Fibroblast of lung (primary cell): ENCODE measurements at places on chromosomes 6 and 20. TPM values are rescaled to one million over a fixed set of nuclear protein-coding genes. Genes with fewer than 3 reads are reported as not detected.

Gene CST5
- total RNA-seq, result not detected in 2 replicates

Gene OPN5
- total RNA-seq, result not detected in 2 replicates

Gene ELOVL2
- under 0.01 and 1.0 TPM in 2 replicates for total RNA-seq

Gene CDSN
- not detected in 2 replicates for total RNA-seq

Gene KIF25
- total RNA-seq, result 0.26 and 0.33 TPM in 2 replicates

Gene GABRR1
- not detected in 2 replicates for total RNA-seq

Gene RAET1L
- total RNA-seq, result not detected in 2 replicates

Gene GTF2H4
- 8.7 and 12.2 TPM in 2 replicates for total RNA-seq

Gene CRISP3
- not detected in 2 replicates for total RNA-seq

Gene MYLK4
- total RNA-seq, result 0.26 and 0.33 TPM in 2 replicates

Gene MBOAT1
- 4.9 and 6.6 TPM in 2 replicates for total RNA-seq

Gene PTK6
- total RNA-seq, result under 0.01 and 0.17 TPM in 2 replicates
